ENCODE measurements at places on chromosomes 7 and 10.

DNA sequence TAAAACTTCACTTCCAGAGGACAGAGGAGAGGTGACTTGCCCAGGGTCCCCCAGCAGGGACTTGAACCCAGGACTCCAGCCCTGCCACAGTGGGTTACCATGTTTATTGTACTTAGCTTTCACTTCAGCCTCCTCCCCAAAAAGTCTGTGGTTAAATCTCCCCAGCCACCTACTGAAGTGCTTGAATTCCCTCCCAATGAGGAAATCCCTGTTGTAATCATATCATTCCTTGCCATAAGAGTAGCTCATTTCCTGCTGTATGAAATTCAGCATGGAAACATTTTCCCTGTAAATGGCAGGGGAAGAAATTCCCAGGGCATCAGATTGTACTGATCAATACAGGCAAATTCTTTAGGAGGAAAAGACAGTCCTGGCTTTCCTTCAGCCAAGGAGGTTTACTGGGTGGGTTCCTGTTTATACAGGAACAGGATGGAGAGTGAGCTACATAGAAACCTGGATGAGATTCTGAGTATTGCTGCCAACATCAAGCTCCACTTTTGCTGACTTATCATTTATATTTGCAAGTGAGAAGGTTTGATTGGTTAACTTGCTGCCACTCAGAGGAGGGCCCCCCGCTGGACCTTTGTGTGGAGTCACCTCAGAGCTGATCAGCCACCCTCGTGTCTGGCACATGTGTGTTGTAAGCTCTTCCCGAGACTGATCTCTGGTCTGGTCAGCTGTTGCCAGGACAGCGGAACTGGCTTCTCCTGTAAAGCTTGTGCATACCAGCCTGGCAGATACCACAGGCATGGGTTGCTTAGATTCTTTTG, 16.4 kb upstream of the PDZD8 start:
- DNase-seq = no peak

DNA sequence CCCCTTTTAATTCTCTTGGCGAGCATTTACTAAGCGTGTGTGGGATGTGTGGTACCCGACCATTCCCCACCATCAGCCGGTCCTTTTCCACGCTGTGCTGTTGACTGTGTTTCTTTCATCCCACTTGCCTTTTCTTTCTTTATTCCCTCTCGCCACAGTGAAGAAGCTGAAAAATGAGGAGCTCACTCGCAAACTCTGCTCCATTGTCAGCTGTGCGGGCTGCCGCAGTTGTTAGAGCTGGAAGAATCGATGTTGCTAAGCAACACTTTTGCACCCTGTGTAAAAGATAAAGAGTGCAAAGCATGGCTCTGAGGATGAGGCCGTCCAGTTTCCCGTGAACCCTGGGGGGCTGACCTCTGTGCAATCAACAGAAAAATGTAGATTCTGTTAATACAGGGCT, 203.1 kb upstream of the NEBL start:
- no peak for DNase-seq

DNA sequence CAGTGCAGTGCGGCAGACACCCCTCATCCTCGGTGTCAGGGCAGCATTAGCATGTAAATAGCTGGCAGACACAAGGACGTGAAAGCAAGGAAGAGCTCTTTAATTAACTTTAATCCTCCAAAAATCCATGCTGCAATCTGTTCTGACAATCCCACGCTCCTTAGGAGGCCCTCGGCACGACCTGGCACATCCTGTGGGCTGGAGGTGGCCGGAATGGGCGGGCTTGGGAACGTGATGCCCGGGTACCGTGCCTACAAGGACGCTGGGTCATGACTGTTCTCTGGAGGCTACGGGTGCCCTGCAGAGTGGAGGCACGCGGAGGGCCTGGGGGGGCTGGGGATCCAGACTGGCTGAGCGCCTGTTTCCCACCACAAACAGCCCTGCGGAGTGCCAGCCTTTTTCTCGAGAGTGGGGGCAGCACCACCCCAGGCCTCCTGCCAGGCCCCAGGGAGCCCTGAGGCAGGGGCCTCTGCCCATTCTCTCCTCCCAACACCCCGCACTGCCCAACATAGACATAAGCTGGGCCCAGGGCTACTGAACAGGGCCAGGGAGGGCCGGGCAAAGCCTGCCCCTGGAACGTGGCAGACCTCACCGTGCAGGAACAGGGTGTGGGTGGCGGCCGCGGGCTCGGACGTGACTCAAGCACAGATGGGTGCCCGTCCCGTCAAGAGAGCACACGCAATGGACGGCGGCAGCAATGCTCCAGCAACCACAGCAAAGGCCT, 189.3 kb downstream of the MAD1L1 start:
- no peak for DNase-seq

DNA sequence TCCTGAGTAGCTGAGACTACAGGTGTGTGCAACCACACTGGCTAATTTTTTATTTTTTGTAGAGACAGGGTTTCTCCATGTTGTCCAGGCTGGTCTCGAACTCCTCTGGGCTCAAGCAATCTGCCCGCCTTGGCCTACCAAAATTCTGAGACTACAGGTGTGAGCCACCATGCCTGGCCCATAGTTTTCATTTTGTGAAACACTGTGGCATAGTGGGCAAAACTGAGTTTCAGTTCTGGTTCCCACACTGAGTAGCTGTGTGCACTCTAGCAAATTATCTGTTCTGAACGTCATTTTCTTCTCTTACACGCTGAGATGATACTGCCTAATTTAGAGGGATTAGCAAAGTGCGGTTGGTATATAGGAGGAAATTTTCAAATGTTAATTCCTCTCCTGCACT, 13.5 kb downstream of the ATP5MK start:
- DNase-seq = no peak
